OCI-M1 (cell line): ENCODE measurements at places on chromosomes 3 and 15.

- DNase-seq = no peak
These were observed 305.3 kb downstream of the SATB1 start for GRCh38 chr3:18119866-18120265.

DNA sequence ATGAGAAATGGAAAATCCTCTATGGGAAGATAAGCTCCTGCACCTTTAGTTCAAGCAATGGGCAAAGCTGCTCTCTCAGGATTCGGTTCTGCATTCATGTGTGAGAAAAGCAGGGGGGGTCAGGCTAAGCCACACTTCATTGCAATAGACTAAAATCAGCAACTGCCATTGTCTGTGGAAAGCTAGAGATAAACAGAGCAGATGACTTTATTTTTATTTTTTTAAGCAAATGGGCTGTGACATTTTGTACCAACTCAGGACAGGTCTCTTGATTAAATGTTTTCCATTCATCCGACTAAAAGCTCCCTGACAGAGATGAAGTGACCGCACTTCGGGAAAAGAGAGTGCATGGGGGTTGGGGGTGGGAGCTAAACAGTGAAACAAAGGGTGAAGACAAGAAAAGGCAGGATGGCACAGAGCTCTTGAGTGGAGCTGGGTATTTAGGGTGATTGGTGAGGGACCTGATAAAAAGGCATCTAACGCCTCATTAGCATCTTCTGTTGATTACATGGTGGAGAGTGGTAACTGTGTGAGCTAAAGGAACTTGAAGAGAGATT, 987.4 kb downstream of the TUSC7 start:
- DNase-seq = no peak

DNA sequence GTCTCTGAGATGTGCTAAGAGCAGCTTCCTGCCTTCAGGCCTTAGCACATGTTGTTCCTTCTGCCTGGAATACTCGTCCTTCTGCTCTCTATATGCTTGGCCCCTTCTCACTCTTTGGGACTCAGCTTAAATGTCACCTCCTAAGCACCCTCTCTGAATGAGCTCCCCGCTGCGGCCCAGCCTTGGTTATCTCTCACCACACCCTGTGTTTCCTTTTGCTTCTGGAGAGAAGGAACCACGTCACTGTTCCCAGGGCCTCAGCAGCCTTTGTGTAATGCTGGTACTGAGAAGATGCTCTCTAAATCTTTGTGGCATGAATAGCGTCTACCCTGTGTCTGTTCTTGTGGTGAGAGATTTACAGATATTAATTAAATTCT, 2.2 kb downstream of the FAH start:
- DNase-seq = no peak

GRCh38 chr15:52527911-52528563, 643 bp downstream of the MYO5A start:
- DNase-seq = no peak

- DNase-seq = no peak
These were observed 12.6 kb upstream of the RTP3 start for GRCh38 chr3:46484911-46485778.

DNA sequence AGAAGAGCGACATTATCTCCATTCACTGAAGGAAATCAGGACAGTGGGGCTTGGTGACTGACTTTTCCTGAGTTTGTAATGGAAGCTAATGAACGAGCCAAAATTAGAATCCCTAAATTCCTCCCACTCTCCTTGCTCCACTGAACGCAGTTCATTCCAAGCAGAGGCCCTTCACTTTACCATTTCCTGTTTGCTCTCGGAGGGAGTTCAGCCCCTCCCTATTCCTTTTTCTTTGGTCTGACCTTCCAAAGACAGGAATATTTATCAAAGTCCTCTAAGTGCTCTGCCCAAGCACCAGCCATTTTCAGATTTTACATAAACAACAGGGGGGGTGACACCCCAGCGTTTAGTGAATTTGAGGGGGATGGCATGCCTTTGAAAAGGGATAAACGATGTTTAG, 24.0 kb upstream of the PTPRG start:
- no peak for DNase-seq

DNA sequence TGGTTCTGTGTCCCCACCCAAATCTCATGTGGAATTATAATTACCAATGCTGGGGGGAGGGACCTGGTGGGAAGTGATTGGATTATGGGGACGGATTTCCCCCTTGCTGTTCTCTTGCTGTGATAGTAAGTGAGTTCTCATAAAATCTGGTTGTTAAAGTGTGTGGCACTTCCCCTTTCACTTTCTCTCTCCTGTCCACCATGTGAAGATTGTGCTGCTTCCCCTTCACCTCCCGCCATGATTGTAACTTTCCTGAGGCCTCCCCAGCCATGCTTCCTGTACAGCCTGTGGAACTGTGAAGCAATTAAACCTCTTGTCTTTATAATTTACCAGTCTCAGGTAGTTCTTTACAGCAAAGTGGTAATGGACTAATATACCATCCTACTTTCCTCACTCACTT, 289.6 kb downstream of the EFHB start:
- DNase-seq = peak; percentile 55

GRCh38 chr3:130662501-130662996, 84.1 kb downstream of the PIK3R4 start:
- no peak for DNase-seq

GRCh38 chr3:76661527-76662250, 378.2 kb upstream of the ROBO2 start:
- DNase-seq = no peak

- DNase-seq = no peak
These were observed 40.4 kb upstream of the PXYLP1 start for GRCh38 chr3:141191097-141191749.

DNA sequence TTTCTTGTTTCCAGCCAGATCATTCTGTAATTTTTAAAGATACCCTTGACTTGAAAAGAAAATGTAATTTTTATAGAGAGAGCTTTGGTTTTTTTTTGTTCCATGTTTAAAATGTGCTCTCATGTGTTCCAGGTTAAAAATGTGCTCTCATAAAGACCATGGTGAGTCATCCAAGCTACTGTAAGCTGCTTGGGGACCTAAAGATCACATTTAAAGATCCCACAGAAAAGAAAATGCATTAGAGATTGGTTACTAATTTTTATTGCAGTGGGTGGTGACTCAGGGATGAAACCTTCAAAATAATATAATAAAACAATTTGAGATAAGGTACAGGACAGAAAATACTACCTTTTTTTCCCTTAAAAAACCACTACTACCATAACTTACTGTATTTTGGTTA, 11.0 kb downstream of the TCF12 start:
- peak; percentile 14 for DNase-seq

DNA sequence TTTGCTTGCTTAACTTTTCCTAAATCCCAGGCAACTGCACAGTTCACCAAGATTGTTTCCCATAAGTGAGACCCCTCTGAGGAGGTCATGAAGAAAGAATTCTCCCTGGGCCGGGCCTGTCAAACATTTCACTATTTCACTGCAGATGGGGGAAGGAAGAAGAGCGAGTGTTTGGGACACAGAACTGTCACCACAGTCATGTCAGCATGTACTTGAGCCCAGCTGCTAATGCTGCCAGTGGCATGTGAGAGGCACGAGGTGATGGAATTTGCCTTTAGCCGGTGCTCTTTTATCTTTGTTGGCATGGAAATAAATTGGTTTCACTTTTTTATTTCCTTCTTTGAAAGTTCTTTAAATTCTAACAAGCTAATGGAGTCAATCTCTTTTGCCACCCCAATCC, 277.9 kb upstream of the GADL1 start:
- no peak for DNase-seq

DNA sequence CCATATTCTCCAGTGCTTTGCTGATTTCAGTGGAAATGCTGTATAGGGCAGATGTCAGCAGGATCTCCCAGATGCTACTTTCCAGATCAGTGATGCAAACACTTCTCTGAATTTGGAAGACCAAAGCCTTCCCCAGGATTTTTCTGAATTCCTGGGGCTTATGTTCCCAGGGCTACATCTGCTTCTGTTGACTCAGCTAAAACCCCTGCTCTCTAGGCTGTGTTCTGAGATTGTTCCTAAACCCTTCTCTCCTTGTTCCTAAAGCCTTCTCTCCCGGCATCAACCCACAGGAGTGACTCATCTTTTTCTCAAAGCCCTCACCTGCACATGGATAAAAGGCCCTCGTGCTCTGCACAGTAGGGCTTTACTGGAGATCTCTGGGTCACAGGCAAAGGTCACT, 35.5 kb downstream of the FAH start:
- DNase-seq = no peak

DNA sequence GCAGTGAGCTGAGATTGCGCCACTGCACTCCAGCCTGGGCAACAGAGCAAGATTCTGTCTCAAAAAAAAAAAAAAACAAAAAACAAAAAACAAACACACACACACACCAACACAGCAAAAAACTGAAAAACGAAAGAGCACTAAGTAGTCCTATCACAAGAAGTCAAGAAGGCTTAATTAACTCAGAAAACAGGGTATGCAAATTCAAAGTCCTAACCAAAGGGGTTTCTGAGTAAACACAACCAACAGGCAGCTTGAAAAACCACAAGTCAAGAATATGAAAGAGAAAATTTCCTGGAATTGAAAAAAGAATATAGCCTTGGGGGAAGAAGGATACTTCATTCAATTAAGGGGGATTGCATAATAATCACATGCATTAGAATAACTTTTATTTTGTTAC, 37.7 kb upstream of the PARP14 start:
- DNase-seq = peak; percentile 74

GRCh38 chr3:23704298-23704697, 101.5 kb upstream of the UBE2E1 start:
- DNase-seq = no peak

GRCh38 chr3:50160561-50160983, 5.4 kb downstream of the SEMA3F start:
- DNase-seq = no peak

DNA sequence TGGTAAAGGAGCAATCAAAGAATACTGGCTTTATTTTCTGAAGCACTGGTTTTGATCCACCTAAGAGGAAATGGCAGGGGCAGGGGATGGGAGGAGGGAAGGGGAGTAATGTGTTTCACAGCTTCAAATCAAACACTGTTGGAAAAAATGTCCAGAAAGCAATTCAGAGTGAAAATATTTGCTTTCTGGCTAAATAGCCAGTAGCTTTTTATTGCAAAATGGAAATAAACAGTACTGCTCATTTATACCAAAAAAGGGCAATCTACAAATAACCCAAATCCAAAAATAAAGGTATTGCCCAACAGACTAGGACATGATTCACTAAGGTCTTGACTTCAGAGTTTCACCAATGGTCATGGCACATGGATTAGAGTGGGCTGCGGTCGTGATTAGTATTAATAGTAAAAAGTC, 279.3 kb upstream of the THBS1 start:
- no peak for DNase-seq

- DNase-seq = no peak
These were observed 70.8 kb downstream of the AKAP13 start for GRCh38 chr15:85451099-85451700.

DNA sequence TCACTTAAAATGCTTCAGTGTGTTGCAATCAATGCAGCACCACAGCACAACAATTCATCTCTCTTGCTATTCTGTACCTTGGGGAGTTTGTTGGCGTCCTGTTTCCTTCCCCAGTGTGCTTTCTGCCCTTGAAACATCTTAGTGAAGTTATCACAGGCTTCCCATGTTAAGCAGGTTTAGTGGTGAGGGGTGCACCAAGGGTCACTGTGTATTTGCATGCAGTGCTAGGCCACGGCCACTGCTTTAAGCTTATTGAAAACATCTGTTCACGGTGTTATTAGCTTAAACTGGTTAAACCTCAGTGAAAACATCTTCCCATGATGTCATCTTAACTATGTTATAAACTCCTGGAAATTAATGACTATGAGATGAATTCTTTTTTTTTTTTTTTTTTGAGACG, 217.3 kb upstream of the GOLIM4 start:
- no peak for DNase-seq

GRCh38 chr3:145623349-145623748, 537.6 kb downstream of the PLOD2 start:
- no peak for DNase-seq

- DNase-seq = no peak
These were observed 367.8 kb upstream of the IL12A start for GRCh38 chr3:159620873-159621272.

- peak; percentile 86 for DNase-seq
These were observed 11.4 kb downstream of the C15orf40 start for GRCh38 chr15:82999905-83000671.

DNA sequence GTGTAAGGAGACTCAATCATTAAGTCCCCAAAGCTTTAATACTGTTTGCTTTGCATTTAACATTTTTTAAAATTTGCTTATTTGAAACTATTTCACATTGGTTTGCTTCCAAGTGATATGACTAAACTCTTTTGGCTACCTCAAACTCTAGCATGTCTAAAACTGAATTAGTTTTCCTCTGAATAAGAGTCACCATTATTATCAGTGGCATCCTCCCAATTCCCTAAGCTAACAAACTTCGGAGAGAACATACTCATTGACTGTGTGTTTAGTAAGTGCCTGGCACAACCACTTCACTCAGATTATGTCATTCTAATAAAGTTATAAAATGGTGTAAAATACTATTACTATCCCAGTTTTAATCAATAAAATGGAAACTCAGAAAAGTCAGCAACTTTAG, 21.9 kb downstream of the ATOSA start:
- no peak for DNase-seq

DNA sequence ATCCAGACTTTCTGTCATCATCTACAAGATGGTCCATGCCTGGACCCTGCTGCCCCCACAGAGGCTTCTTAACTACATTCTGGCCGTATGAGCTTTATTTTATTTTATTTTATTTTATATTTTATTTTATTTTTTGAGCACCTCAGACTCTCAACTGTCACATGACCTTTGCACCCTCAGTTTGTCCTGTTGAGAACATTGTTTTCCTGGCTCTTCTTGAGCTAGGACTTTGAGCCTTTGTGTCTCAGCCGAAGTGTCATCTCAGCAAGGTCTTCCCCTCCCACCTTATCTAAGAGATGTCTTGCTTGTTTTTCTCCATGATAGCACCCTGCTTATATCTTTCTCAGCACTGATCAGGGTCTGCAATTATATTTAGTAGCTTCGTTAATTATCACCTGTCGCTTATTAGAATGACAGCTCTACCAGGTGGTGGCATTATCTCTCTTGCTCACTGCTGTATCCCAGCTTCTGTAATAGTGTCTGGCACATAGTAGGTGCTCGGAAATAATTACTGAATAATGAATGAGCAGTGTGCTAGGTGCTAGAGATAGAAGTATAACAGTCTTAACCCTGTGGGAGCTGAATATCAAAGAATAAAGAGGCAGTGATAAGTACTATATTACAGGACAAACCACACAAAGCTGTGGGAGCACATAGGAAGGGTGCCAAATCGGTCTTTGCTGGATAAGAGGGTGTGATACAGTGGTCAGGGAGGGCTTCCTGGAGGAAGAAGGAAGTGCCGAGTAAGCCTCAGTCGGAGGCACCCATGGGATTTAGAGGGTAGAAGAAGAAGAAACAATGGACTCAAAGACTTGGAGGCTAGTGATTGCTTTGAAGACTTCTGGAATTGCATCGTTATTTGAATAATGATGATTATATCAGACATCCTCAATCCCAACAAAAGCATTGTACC, 136.2 kb downstream of the ITPR1 start:
- peak; percentile 28 for DNase-seq
